HuH-7.5 (cell line): ENCODE measurements at places on chromosomes 7 and 10.

DNA sequence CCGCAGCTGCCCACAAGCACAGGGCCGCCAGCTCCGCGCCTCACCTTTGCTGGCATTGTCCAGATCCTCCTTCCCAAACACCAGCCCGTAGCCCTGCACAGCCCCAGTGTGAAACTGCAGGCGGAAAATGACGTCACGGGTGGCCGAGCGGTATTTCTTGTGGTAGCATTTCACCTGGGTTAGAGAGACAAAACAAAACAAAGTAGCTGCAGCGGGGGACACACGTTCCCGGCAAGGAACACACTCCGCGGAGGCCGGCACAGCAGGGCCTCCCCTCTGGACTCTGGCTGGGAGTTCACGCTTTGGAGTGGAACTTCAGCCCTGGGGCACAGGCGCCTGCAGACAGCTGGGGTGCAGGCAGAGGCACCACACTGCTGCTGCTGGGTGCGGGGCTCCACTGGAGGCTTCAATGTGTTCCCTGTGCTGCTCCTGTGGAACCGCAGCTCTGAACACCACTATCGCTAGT lies 181.1 kb downstream of the TNS3 start:
- DNase-seq: no peak

GRCh38 chr7:133294234-133294633 lies 41.4 kb downstream of the EXOC4 start:
- no peak for DNase-seq

DNA sequence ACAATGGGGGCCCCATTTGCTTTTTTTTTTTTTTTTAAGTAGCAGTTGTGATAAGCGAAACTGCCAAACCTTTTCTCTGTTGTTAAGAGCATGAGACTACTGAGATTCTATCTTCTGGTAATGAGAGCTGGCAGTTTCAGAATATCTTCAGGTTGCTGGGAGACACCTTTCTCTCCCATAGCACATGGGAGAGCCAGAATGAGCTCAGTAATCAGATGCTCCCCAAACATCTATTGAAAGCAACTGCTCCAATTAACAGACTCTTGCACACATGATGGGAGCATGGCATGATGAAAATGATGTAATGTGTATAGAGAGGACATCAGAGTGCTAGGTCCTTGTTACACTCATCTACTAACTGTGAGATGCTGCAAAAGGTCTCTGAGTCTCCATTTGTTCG lies 18.8 kb downstream of the MYO3A start:
- DNase-seq: no peak

GRCh38 chr7:34752929-34753328 lies 94.9 kb downstream of the NPSR1 start:
- DNase-seq: no peak

DNA sequence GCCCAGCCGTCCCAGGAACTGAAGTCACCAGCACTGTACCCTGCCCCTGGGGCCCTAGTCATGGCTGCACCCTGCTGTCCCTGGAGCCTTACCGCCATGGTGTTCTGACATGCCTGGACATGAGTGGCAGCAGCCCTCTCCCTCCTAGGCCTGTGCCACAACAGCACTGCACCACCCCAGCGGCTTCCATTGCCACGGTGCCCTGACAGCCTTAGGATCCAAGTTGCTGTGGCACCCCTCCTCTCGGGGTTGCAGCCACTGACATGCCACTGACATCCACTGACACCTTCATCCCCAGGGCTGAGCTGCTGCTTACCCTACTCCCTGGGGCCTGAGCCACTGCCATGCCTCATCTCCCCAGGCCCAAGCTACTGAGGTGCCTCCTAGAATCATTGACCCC lies 39.6 kb upstream of the SHH start:
- no peak for DNase-seq

- no peak for DNase-seq
These were observed 787.4 kb downstream of the PHTF2 start for GRCh38 chr7:78585980-78586379.

- no peak for DNase-seq
These were observed 171.9 kb downstream of the ARID5B start for GRCh38 chr10:62073429-62073828.

DNA sequence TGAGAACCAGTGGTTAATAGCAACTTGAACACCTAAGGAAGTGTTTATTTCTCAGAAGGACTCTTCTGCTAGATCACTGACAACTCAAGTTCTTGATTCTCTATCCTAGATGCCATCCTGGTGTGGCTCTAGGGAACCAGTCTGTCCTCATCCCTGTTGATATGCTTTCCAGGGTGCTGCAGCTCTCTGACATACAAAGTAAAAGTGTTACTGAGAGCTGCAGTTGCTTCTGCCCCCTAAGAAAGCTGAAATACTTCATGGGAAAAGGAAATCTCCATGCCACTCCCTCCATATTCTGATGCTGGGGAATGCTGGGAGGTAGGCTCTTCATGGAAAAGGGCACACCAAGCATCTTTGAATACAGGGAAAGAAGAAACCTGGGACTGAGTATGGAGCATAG lies 168.1 kb downstream of the KLF6 start:
- no peak for DNase-seq

DNA sequence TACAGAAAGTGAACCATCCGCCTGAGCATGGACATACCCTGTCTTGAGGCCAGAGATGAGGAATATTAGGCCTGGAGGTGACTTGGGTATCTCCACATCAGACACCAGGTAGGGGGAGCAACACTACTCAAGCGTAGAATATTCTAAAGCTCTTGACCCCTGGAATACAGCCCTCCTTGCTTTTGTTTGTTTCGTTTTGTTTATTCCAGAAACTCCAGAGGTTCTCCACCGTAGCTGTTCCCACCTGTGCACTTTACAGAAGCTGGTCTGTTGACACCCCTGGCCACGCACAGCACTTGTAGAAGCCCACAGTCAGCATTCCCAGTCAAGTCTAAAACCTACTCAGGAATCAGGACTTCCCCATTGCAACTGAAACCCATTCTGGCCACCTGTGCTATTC lies 139.6 kb upstream of the NEBL start:
- no peak for DNase-seq

GRCh38 chr10:17238445-17239291 lies 10.6 kb downstream of the VIM start:
- no peak for DNase-seq

DNA sequence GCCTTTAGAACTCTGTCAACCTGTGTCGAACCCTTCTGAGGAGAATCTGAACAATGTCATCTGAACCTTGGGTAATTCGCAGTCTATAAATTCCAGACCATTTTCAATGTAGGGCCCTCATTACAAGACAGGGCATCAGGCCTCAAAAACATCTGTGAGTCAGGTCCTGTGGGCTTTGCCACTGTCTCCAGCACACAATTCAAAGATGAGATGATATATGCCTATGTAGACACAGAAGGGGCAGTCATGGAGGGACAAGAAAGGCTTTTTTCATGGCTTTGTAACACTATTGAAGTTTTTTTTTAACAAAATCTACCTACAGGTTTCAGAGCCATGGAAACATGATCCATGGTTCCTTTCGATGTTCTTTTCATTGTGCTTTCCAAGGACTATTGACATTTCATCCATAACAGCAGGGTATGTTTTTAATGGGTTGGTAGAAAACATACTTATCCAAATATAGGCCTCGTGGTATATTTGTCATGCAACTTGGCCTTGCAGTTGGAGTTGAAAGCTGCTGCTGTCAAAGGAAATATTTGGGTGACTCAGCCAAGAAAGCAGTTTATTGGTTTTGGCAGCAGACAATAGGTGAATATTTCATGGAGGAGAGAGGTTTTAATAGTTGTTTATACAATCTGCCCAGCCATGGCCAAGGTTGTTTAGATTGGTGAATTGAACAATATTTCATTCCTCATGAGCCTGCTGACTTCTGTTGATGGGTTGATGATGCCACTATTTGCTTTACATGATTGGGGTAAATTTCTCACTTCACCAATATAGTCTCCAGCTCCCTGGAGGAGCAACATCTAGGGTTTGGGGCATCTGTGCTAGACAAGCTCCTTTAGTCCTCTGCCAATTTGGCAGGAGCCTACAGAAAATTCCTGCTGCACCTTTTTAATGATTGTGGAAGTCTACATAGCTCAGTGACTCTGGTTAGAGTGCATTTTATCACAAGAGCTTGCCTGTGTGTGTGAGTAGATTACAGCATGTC lies 158.4 kb upstream of the TMEM72 start:
- DNase-seq: no peak

GRCh38 chr7:2655870-2656614 lies 24.3 kb downstream of the TTYH3 start:
- no peak for DNase-seq

- DNase-seq: no peak
These were observed 126.8 kb upstream of the FAM20C start for GRCh38 chr7:65554-65953.

DNA sequence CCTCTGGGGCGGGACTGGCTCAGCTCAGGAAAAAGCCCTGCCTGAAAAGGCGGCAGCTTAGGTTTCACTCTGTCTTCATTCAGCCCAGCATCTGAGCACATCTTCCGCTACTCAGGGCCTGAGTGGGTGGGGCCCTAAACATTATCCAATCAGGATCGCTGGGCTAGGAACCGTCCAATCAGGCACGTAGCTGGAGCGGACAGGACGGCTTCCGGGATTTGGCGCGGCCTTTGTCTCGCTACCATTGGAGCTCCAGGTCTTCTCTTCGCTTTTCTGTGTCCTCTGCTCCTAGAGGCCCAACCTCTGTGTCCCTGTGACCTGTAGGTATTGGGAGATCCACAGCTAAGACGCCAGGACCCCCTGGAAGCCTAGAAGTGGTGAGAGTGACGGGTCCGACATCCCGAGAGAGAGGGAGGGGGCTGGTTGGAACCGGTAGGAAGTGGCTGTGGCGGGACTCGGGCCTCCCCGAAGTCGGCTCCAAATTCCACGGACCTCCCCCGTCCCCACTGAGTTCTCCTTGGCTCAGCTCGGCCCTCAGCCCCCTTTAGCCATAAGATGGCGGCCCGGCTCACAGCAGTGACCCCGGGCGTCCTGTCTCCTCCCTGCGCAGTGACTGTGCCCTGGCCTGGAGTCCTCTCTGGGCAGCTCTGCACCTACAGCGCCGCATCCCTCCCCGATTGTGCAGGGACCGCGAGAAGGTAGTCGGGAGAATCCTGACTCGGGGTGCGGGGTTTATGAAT lies 99.1 kb downstream of the ZNF680 start:
- DNase-seq: peak; percentile 25

- no peak for DNase-seq
These were observed 143.8 kb downstream of the ZNF248 start for GRCh38 chr10:37713642-37714041.
